Stimulated activated CD4-positive, alpha-beta T cell treated with anti-CD3 and anti-CD28 coated beads, TNF-alpha, amount 100 ng/mL, for 1 hour (primary cell): ENCODE measurements at places on chromosomes 2 and 18.
A peak's percentile ranks its signal among the peaks of the same experiment; 100 is the strongest.

DNA sequence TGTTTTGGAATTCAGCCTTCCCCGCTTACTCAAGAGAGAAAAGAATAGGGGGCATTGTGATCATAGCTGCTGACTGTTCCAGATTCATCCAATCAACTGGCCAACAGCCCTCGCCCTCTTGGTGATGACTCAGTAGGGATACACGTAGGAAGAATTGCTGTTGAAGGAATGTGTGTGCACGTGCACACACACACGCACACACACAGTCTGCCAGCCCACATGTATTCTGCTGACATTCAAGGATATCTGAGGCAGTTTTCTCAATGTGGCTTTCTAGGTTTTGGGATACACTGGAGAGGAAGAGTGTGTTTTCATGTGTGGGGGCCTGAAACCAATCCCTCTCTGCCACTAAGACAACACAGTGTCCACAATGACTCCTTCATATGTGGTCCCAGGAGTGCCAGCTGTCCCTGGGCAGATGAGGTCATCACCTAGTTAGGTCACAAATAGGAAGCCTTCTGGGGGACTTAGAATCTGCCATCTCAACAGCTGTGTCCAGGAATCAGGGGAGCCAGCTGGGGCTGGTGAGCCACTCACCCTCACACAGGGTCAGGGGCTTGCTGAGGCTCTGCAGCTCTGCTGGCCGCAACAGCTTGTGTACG is 352.6 kb downstream of the SS18 start:
- no peak for DNase-seq

DNA sequence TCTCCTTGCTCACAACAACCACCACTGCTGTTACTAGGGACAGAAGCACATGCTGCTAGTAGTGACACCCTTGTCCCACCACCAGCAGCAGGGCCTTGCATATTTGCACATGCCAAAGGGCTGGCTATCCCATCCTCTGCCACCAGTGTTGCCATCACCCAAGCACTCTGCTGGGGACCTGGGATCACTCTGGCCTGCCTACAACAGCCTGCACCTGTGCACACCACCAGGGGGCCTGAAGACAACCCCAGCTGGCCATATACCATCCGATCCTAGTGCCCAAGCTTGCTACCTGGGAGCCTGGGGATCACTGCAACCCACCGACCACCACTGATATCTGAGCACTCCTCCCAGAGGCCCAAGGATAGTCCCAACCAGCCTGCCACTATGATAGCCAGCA is 99.9 kb upstream of the FANCL start:
- DNase-seq: no peak

DNA sequence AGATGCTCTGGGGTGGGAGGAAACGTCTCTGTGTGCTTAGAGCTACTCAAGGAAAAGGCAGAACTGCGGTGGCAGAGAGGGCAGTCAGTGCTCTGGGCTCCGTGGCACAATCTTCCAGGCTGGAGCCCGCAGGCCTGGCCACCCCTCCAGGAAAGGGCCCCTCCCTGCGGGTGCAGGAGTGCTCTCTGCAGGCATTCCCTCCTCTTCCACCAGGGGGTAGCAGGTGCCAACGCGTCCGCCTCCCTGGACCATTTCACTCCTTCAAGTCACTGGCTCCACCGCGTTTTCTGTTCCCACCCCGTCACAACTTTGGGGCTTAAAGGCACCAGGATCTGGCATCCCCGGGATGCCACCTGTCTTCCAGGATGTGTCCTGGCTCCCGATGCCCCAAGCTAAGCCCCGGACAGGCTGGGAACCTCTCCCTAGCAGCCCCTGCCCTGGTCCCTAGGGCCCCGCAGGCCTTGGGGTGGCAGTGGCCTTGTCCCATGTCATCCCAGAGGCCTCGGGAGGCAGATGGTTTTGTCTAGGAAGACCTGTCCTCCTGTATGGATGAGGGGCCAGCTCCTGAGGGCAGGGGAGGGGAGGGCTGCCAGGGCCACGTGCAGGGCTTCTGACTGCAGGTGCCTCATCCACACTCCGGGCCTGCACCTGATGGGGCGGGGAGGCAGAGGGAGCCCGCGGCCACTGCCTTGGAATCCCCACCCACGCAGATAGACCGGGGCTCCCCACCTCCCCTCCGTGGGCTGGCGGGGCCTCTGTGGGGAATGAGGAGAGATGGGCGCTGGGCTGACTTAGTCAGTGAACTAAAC is 26.4 kb downstream of the KCNIP3 start:
- DNase-seq: no peak

DNA sequence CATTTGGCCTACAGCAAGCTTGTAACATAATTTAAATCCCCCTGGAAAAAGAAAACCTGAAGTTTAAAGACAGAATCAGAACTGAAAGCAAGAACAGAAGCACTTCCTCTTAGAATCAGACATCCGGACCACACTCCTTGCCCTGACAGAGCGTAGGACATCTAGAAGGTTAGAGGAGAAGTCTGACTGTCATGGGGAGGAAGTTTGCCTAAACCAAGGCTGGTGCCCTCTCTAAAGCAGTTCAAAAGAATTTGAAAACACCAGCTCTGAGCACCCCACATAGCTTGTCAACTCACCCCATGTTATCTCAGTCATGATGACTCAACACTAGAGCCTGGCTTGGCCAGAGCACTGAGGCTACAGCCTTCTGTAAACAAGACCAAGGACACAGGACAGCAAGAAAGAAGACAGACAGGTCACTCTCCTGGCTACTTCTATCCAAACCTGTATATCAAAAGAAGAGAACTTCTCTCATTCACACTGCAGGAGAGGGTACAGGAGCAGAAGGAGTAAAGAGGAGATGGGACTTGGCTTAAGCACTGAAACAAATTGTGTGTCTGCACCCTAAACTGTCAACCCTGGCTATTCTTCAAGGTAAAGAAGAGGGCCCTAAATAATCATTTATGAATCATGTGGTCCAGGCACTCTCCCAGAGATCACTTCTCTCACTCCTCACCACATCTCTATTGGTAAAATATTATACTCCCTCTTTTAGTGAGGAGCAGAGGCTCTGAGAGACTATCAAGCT is 198.6 kb downstream of the MEMO1 start:
- no peak for DNase-seq

GRCh38 chr18:24368749-24369148 is 28.9 kb downstream of the OSBPL1A start:
- DNase-seq: peak; percentile 21

GRCh38 chr18:3447068-3447894 is 2.7 kb upstream of the TGIF1 start:
- DNase-seq: no peak

GRCh38 chr2:148615381-148615841 is 29.1 kb upstream of the EPC2 start:
- no peak for DNase-seq

DNA sequence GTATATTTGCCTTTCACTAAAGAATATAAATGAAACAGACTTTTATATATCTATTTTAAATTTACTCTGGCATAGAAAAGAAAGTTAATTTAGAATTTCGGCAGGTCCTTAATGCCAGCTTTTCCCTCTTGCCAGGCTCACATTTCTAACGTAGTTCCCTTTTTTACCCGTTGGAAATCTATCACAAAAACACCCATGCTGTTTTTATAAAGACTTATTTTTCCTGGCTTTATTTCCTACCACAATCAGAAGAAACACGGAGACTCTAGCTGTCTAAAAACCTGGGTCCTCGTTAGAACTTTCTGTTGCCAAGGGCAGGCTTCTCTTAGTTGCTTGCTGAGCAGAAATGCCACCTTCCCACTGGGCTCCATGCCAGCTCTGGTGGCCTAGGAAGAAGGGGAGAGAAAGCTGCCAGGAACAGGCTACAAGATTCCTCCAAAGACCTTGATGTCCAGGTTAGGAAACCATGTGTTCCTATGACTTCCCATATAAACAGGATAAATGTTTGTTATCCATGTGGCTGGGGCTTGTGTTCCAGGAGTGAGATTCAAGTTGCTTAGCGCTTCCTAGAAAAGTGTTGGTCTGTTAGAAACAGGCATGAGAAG is 17.8 kb upstream of the TMEM18 start:
- no peak for DNase-seq

- no peak for DNase-seq
These were observed 59.6 kb downstream of the SOS1 start for GRCh38 chr2:39061280-39061679.
